Activated CD4-positive, alpha-beta T cell treated with anti-CD3 and anti-CD28 coated beads for 36 hours (primary cell): ENCODE measurements at places on chromosomes 3 and 15.

GRCh38 chr3:175672119-175672689, 813.1 kb downstream of the NAALADL2 start:
- DNase-seq: no peak

GRCh38 chr15:70291305-70292075, 193.8 kb upstream of the TLE3 start:
- DNase-seq: no peak

DNA sequence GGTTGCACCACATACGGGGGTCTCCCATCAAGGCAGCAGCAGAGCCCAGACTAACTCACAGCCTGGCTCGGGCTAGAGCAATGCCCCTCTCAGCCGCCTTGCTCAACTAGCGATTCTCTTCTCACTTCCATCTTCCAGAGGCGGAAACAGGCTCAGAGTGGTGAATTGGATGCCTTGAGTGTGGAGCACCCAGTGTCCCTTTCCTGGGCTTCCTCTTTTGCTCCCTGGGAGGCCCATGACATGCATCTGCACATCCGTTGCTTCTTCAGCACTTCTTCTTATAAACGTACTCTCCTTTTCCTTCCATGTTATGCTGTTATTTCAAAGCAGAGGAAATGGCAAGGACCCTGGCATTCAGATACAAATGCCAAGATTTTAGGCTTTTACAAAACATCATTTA, 2.1 kb upstream of the IQSEC1 start:
- DNase-seq: no peak

DNA sequence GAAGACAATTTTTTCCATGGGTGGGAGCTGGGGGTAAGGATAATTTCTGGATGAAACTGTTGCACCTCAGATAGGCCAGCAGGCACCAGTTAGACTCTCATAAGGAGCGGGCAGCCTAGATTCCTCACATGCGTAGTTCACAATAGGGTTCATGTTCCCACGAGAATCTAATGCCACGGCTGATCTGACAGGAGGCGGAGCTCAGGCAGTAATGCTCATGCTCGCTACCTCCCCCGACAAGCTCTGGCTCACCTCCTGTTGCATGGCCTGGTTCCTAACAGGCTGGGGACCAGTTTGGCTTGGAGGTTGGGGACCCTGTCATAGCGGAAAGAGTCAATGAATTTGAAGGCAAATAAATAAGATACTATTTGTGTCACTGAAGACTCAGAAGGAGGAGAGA, 105.5 kb downstream of the PLD1 start:
- no peak for DNase-seq
